ENCODE measurements at places on chromosomes 11 and 22.

DNA sequence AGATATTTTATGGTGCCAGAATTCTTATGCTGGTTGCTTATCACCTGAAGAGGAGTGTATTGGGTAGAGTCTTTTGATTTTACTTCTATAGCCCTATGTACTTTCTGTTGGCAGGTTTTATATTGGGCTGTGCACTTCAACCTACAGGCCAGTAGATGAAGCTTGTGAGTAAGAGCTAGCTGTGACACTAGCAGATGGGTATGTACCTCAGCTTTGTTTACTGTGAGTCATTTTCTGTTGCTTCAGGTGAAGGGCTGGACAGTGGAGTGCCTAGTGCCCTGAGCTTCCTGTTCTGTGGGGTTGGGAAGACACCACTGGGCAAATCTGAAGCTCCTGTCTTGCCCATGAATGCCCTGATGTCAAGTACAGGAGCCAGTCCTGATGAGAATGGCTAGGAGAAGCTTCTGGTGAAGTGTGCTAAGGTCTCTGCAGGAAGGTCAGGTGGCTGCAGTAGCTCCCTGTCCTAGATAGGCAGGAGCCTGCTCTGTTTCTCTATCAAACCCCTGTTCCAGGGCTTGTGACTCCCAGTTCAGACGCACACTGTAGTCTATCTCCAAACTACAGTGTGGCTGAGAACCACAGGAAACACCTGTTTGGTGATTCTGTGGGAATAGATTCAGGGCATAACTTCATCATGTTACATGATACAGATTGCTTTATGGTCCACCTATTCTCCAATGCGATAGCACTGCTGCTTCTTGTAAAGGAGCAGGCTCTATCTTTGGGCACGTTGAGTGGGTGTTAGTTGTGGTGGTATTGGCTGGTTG lies 755.7 kb downstream of the KCNA4 start:
- no peak for DNase-seq

DNA sequence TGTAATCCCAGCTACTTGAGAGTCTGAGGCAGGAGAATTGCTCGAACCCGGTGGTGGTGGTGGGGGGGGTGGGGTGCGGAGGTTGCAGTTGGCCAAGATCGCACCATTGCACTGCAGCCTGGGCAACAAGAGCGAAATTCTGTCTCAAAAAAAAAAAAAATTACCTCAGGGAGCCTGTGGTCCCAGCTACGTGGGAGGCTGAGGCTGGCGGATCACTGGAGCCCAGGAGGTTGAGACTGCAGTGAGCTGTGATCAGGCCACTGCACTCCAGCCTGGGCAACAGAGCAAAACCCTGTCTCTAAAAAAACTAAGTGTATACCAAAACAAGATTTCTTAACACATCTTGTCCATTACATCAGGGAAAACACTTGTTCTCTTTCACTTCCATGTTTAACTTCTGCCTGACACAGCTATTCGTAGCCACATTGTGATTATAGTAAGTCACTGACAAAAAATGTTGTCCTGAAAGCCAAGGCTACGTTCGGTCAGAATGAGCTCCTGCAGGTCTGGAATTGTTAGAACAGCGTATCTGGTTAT lies 1.4 kb downstream of the TMEM80 start:
- DNase-seq, result no peak

GRCh38 chr11:76604081-76604625 lies 66.4 kb downstream of the LRRC32 start:
- no peak for DNase-seq

DNA sequence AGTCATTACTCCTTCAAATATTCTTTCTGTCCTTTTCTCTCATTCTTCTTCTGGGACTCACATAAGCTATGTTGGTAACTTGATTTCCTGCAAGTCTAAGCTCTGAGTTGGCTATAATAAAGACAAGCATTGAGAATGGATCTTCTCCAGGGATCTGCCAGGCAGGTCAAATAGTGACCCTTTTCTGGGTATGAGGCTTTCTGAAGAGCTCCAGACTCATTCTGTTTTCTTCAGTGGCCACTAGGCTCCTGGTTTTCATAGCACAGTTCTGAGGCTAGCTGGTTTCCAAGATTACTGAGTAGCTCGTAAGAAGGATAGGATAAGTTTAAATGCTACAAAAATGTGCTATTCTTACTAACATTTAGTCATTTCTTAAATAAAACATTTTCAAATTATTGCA lies 38.3 kb downstream of the TMPRSS5 start:
- no peak for DNase-seq

- DNase-seq, result no peak
Measured at GRCh38 chr11:65722261-65722660, 1.7 kb upstream of the RNASEH2C start.

- DNase-seq, result no peak
Measured at GRCh38 chr11:64809781-64810241, 540 bp downstream of the MEN1 start.

DNA sequence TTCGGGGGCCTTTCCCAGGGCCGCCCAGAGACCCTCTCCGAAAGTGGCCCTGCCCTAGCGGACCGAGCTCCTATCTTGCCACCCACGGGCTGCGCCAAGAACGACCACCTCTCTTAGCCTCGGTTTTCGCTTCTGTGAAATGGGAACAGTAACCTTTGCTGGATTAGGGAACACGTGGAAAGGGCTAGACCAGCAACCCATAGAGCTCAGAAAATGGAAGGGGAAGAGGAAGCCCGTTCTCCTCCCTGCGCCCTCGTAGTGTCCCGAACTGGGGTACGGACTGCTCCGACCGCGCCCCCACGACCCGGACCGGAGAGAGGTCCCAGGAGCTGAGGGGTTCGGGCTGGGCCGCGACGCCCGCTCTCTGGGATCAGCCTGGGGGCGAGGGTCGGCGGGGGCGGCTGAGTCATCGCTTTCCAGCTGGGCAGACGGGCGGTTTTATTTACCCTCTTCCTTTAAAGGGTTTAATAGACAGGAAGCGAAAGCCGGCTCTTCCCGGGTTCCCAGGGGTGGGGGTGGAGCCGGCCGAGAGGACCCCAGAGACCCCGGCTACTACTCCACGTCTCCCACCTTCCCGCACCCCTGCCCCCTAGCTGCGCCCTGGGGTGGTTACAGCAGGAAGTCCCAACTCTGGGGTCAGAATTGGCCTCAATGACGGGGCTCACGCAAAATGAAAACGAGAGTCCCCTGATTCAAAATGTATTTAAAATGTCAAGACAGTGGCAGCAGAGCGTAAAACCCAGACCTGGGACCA lies 907 bp upstream of the PHLDA2 start:
- DNase-seq, result no peak

GRCh38 chr11:83659466-83659865 lies 373.3 kb upstream of the CCDC90B start:
- DNase-seq, result no peak

DNA sequence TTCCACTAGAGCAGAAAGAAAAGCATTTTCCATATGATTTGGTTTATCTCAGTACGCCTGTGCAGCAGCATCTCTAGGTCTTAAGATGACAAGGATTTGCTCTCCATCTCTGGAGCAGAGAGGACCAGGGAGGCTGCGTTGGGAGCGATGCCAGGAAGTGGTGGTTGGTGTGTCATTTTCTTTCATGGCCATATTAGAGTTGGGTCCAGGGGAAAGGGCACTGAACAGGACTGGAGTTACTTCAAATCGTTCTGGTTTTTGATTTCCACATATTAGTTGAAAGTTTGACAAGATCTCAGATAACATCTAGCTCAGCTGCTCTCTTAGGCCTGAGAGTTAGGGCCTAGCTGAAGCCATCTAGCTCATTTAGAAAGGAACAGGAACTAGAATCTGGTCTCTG lies 157.7 kb downstream of the ADAMTS15 start:
- DNase-seq, result no peak

- no peak for DNase-seq
Measured at GRCh38 chr22:19626666-19627065, 87.6 kb upstream of the SEPTIN5 start.

DNA sequence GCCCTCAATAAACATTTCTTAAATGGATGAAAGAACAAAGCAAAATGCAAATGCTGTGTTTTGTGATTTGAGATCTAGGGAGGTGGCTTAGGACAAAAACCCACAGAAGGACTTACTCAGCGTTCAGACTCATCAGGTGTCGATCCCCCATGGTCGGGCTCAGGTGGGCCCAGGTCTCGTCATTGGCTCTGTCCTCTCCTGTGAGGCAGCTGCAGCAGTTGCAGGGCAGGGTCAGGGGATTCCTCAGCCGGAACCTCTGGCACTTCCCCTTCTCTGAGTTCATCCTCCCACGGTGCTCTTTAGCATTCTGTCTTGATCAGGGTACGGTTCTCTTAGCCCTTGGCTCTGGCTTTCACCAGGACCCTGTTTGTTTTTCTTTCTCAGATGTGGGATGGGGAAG lies 14.0 kb upstream of the ACR start:
- DNase-seq, result no peak

DNA sequence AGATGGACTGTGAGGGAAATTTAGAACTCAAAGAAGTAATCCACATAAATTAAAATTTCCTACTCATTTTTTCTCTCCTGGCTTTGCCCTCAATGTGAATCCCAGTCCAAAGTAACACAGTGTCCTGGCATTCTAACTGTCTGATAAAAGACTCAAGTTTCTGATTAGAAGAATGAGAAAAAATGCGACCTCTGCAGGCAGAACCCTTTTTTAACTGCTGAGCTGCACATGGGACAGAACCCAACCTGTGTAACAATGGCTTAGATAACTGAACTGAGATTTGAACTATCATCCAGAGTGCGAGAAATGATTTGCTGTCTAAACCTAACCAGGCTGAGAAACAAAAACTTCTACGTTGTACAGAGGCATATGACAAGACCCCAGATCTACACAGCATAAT lies 385.6 kb upstream of the LRRC4C start:
- no peak for DNase-seq

- no peak for DNase-seq
Measured at GRCh38 chr11:61532134-61533038, 23.8 kb downstream of the LRRC10B start.

DNA sequence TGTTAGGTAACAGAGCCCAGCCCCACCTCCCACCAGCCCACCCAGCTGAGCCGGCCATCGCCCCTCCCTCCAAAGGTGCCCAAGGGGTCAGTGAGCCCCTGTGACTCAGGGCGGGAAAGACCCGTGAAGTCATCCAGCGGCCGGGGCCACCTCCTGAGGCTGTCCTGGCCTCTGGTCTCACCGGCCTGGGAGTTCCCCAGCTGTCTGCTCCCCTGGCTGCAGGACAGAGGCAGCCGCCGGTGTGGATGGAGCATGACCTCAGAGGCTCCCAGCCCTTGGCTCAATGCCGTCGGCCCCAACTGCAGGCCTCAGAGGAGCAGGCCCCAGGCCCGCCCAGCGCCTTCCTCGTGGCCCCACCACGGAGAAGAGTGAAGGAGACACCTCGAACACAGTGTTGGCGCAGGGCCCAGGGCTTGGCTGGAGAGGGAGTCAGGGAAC lies 28.7 kb downstream of the RPL3 start:
- no peak for DNase-seq

DNA sequence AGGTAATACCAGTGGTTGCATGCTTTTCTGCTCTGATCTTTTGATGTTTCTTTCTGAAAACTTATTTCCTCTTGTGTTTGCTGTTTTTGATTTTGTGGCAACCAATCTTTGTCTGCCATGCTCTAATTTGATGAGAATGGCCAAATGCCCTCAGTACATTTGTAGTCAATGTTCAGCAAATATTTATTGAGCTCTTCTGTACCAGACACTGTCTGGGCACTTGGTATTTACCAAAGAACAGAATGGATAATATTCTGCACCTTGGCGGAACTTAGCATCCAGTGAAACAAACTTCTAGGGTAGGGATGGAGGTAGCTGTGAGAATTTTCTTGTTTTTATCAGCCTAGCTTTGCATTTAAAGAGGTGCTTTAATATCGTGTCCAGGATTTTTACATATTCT lies 19.6 kb downstream of the PPP6R3 start:
- DNase-seq, result no peak

- no peak for DNase-seq
Measured at GRCh38 chr11:120149246-120149645, 11.3 kb upstream of the TRIM29 start.

DNA sequence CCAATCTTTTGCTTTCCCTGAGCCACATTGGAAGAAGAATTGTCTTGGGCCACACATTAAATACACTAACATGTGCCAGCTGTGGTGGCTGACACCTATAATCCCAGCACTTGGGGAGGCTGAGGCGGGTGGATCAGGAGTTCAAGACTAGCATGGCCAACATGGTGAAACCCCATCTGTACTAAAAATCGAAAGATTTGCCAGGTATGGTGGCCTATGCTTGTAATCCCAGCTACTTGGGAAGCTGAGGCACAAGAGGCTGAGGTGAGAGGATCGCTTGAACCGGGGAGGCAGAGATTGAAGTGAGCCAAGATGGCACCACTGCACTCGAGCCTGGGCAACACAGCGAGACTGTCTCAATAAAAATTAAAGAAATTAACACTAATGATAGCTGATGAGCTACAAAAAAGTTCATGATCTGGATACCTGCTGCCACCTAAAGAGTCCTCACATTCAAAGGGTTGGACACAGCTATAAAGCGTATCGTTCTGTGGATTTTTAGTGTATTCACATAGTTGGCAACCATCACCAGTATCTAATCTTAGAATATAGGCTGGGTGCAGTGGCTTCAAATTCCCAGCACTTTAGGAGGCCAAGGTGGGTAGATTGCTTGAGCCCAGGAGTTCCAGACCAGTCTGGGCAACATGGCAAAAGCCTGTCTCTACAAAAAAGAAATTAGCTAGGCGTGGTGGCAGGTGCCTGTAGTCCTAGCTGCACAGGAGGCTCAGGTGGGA lies 3.4 kb upstream of the LDHC start:
- DNase-seq, result no peak

DNA sequence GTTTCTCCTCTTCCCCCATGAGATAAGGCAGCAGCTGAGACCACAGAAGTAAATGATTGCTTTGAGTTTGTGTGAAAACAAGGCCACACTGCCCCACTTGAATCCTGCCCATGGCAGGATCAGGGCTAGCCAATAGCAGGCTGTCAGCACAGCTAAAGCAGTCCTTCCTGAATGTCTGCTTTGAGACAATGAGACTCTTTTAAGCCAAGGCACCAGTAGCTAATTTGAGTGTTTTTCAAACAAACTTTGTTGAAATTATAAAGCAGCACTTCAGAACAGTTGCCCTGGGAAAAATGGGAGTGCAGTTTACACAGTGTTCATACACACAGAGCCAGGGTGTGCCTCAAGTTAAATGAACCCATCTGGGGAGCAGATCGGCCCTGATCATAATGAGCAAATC lies 103.5 kb upstream of the OR5AK2 start:
- no peak for DNase-seq

- no peak for DNase-seq
Measured at GRCh38 chr11:132367293-132367692, 996.9 kb downstream of the NTM start.

DNA sequence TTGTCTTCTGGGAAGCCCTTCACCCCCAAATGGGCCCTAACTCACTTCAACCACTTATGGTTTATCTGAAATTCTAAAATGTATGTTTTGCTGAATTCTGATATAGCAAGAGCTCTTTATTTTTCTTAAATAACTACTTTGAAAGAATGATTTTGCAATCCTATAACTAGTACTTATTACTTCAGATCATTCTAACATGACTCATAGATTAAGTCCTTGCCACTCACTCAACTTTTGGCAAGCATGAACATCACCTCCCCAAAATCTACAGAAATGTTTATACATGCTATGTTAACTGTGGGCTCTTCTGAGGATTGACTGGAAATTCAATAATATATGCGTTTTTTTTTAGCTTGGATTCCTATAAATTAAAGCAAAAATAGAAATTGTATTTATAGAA lies 367.4 kb upstream of the FAT3 start:
- DNase-seq, result no peak
